Ascending aorta (tissue), 2 donors: ENCODE measurements at places on chromosomes 1 and 21. TPM values are rescaled to one million over a fixed set of nuclear protein-coding genes. Genes with fewer than 3 reads are reported as not detected.

Gene DYNLT5
- 1.2 TPM for total RNA-seq

Gene RUNX3
- 0.21 TPM for total RNA-seq

Gene OR2T11
- total RNA-seq: 2.8 TPM

Gene FPGT
- 8.3 TPM for total RNA-seq

DNA sequence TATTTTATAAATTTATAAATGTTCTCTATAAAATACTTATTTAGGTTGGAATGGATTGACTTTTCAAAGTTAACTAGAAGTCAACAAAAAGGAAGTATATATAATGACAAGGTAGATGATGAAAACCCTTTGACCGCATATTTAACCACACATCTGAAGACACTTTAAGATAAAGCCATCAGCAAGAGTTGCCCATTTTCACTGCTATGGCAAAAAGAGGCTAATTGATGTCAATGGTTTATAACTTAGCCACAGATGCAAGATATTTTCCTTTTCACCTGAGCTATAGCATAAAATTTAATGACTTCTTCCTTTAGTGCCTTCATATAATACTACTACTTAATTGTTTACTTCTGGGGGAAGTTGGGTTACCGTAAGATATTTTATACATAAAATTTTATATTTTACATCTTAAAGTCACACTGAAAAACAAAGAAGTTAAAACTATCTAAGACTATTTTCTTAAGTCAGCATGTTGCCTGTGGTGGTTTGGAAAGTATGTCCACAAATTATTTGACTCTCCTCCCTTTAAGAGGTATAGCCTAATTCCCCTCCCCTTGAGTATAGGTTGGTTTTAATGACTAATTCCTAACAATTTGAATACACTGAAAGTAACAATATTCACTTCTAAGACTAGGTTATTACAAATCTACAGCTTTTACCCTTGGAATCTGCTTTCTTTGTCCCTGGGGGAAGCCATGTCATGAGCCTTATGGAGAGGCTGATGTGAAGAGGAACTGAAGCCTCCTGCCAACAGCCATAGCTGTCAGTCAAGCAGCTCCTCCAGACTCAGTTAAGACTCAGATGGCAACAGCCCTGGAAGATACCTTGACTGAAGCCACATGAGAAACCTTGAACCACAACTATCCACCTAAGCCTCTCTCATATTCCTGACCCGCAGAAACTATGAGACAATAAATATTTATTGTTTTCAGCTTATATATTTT, 40.3 kb upstream of the LRRC8B start:
- no peak for DNase-seq

- no peak for DNase-seq
These were observed 5.4 kb downstream of the KRTAP10-12 start for GRCh38 chr21:44702111-44702972.

GRCh38 chr1:24702511-24703293, 42.5 kb upstream of the CLIC4 start:
- DNase-seq: no peak

DNA sequence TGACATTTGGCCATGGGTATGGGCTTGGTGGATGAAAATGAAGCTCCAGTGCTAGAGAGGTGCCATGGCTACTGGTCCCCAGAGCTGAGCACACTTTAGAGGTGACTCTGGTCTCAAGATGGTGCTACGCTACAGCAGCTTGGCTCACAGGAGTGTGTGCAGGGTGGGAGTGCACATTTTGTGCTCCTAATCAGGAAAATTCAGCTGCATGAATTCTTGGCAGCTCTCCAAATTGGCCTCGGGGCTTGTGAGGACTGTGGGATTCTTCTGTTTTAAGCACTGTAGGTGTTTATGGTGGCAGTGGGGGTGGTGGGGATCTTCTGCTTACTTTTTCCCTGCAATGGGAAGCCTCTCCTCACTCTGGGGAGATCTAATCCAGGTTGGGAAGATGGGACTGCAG, 17.3 kb upstream of the TIPRL start:
- DNase-seq: no peak

GRCh38 chr1:115529216-115529897, 112.4 kb upstream of the VANGL1 start:
- no peak for DNase-seq

GRCh38 chr1:62245201-62245600, 50.6 kb downstream of the L1TD1 start:
- DNase-seq: no peak

DNA sequence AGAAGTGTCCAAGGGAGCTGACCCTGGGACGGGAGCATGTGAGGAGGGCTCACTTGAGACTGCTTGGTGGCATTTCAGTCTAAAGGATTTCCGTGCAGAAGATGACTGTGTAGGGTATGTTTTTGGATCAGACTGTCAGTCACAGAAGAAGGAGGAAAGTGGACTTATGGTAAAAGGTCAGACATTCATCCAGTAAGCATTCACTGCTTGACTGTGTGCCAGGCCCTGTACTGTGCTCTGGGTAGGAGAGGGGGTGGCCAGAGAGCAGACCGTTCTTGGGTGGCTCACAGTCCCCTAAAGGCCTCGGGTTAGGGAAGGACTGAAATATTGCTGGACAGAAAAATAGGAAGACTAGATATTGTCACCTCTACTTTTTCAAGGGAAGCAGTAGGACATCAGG, 2.1 kb upstream of the SERINC2 start:
- DNase-seq: no peak

- no peak for DNase-seq
These were observed 340.3 kb downstream of the BRINP2 start for GRCh38 chr1:177511036-177511435.

- DNase-seq: no peak
These were observed 6.9 kb downstream of the DMAP1 start for GRCh38 chr1:44220001-44220751.

GRCh38 chr21:42301371-42302075, 13.7 kb downstream of the TFF3 start:
- no peak for DNase-seq
